ENCODE measurements at places on chromosomes 2 and 18.

GRCh38 chr2:158810731-158811460, 15.8 kb downstream of the DAPL1 start:
- DNase-seq = no peak

DNA sequence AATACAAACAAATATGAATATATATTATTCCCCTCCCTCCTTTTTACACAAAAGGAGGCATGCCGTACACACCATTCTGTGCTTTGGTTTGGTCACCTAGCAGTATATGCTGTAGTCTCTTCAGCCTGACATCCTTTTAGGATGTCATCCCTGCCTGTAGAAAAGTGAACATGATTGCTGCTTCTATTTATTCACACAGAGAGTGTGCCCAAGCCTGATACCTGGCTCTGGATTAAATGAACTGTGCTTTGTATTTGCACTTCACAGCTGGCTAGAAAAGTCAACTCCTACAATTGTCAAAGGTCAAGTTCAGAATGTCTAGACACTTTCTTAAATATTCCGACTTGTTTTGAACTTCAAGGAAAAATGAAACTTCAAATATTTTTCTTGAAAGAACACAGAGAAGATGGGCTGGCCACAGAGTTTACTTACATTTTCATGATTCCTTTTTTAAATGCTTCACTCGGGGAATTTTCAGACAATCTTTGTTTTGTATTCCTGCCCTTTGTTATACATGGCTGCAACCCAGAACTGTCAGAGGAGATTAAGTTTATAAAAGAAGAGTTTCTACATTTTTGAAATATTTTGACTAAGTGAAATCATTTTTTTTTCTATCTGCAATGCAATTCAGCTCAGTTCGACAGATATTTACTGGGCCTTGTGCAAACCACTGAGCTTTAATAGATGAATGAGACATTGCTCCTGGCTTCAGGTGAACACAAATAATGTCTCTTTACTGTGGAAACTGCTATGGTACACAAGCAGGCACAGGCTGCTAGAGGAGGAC, 33.5 kb downstream of the DAPL1 start:
- no peak for DNase-seq

GRCh38 chr2:140567734-140568133, 1563.1 kb downstream of the LRP1B start:
- no peak for DNase-seq

DNA sequence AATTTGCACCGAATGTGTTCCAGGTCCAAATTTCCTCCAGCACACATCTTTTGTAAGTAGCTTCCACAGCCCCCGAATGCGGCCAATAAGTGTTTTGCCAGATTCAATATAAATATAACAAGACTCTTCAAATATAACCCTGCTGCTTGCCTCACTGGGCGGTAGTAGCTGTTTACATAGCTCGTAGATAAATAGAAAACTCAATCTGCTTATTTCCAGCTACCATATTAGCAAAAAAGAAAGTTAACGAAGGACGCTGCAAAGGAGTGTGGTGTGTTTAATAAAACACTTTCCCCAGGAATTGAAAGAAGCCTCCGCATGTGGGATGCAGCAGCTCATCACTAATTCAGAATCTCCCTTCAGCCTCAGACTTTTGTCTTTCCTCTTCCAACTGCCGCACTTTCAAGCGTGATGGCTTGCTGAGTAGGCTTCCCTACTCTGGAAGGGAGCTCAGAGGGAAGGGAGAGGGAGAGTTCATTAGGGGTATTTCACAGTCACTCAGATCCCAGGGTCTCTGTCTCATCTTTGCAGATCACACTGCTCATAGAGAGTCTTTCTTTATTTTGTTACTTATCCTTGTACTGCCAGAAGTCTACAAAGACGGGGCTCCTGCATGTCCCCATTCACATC, 367.0 kb downstream of the RND3 start:
- no peak for DNase-seq

- DNase-seq = no peak
Measured at GRCh38 chr18:26642440-26643348, 94.3 kb upstream of the KCTD1 start.

DNA sequence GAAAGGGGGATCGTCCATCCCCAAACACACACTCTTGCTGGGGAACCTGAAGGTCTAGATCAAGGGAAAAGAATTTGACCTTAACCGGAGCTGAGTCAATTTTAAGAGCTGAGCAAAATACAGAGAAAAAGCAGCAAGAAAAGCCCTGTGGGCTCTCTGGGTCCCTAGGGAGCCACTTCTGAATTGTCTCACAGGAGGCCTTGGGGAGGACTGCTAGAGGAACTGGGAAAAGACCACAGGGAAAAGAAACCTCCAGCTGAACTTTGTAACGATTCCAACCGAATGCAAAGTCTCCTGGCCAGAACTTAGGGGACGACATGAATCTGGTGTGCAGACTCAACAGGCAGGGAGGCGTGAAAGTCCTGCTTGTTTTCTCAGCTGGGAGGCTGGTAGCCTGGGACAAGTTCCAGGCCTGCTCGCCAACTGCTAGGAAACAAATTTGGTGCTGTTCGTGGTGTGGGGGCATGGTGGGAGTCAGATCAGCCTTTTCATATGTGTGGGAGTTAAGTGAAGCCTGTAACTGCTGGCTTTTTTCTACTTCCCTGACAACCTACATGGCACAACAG, 644.6 kb upstream of the CNTNAP5 start:
- no peak for DNase-seq
